ENCODE measurements at places on chromosomes 12 and 14.

DNA sequence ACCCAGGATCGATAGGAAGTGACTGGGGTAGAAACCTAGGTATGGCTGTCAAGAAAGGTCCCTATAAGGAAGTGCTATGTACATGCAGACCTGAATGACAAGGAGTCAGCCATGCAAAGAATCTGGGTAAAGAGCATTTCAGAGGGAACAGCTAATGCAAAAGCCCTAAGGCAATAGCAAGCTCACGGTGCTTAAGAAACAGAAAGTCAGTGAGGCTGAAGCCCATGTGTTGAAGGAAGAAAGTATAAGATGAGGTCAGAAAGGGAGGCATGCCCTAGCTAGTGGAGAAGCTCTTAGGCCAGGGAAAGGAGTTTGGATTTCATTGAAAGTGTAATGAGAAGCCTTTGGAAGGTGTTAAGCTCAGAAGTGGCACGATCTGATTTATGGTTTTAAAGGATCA, 6.0 kb upstream of the ADCY6 start:
- DNase-seq: no peak

DNA sequence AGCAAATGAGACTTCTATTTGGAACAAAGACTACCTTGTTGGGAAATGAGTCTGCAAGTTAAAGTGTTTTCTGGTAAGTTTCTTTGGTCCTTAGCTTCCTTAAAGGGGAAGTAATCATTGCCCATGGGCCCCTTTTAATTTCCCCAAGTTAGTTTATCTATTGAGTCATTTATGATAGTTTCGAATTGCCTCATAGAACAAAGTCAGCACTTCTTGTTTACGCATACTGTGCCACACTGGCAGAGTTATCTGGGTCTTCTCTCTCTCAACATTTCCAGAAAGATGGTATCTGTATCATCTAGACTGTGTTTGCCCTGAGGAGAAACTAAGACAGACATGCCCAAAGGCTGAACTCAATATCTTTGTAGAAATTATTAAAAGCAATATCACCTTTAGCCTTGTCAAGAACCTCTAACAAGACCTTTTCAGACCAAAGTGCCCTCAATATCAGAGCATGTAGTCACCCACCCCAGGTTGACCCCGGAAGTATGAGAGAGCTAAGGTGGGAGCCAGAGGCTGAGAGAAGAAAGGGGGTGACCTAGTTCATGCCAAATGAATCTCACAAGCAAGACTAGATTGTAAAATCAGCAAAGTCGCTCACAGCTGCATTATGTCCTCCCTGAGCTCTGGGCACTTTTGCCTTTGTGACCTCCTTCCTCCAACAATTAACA, 40.0 kb downstream of the GPR65 start:
- DNase-seq: no peak

DNA sequence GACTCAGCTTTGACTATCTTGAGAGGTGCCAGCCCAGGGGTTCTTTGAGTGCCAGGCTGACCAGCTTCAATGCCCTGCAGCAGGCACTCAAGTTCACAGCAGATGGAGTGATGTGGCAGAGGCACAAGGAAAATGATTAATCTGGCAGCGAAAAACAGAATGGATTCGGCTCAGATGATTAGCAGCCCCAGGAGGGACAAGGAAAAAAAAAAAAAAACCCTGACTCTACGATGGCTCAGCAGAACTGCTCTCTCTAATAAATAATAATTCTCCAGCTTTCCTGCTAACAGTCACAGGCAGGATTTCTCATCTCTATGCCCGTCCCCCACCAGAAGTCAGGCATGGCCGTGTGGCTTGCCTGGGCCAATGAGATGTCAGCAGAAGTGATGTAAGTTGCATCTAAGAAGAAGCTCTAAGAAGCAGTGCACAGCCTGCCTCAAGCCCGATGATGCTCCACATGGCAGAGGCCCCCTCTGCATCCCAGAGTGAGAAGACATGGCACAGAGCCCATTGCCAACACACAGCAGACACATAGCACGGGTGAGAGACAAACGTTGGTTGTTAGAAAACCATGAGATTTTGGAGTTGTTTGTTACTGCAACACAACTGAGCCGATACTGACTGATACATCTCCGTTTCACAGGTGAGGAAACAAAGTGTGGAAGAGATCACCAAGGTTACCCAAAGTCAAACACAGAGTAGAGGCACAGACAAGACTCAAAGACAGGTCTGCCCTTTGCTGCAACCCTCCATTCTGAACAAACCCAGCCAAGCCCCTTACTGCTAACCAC, 111.0 kb downstream of the SCARB1 start:
- DNase-seq: no peak

DNA sequence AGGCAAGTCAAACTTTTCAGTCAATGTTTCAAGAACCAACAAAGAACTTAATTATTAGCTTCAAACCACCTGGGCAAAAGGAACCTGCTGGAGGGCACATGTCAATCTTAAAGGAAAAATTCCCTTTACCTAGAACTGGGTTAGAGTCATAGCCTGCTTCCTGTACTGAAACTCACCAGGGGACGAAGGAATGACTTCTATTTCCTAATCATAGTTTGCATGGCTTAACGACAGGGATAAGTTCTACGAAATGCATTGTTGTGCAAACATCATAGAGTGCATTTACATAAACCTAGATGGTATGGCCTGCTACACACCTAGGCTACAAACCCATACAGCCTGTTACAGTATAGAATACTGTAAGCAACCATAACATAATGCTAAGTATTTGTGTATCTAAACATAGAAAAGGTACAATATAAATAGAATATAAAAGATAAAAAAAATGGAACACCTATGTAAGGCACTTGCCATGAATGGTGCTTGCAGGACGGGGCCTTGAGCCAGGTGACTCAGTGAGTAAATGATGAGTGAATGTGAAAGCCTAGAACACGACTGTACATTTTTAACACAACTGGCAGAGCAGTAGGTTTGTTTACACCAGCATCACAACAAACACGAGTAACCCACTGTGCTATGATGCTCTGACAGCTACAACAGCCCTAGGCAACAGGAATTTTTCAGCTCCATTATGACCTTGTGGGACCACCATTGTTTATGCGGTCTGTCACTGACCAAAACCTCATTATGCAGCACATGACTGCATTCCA, 234.9 kb upstream of the CAND1 start:
- DNase-seq: no peak

DNA sequence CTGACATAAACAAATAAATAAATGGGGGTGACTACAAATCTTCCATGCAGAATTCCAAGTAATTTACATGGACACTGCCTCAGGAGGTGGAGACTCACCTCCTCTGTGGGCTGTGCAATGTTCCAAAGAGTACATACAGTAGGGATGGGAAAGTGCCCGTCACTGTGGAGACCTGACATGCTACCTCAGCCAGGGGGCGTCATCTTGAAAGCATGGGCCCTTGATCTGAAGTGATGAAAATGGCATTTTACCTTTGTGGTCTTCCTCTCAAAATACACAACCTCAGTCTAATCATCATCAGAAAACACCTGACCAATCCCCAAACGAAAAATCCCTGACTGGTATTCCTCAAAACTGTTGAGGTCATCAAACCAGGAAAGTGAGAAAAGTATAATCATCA, 48.4 kb downstream of the ANAPC7 start:
- no peak for DNase-seq

DNA sequence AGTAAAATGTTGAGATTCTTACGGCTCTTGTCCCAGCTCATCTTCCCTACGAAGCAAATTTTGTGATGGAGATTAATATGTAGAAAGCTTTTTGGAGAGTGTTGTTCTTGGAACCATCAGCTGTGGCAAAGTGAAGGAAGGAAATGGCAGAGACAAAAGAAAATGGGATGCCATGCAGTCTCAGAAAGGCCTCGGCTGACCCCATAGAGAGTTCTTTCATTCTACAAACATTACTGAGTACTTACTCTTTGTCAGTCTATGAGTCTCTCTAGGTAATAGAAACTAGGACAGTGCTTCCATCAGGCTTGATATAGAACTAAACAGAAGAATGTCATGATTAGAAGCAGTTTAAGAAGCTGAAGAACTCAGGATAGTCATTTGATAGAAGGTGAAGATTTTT, 134.1 kb downstream of the PLEKHA5 start:
- DNase-seq: no peak
